ENCODE measurements at places on chromosomes 2 and 18. TPM values are rescaled to one million over a fixed set of nuclear protein-coding genes. Genes with fewer than 3 reads are reported as not detected.

Gene XDH
- 4.6 TPM for total RNA-seq

Gene LINC00305
- total RNA-seq = not detected

Gene LIMS1
- total RNA-seq = 64.1 TPM

Gene ZC3H6
- 11.3 TPM for total RNA-seq

Gene VAMP8
- 178 TPM for total RNA-seq

Gene CHRNA1
- total RNA-seq = not detected

Gene USP14
- total RNA-seq = 38.5 TPM

Gene POTEC
- total RNA-seq = not detected

Gene ATP6V1B1
- total RNA-seq = 1.6 TPM

Gene ERICH2
- 0.86 TPM for total RNA-seq

Gene C2orf66
- not detected for total RNA-seq

Gene CCDC121
- 4.7 TPM for total RNA-seq

Gene PTRHD1
- 20.5 TPM for total RNA-seq
